ENCODE measurements at places on chromosomes 7 and 10.

- no peak for DNase-seq
These were observed 123.9 kb downstream of the ZMIZ1 start for GRCh38 chr10:79192677-79193003.

GRCh38 chr7:29798422-29798821 is 7.9 kb upstream of the WIPF3 start:
- no peak for DNase-seq

DNA sequence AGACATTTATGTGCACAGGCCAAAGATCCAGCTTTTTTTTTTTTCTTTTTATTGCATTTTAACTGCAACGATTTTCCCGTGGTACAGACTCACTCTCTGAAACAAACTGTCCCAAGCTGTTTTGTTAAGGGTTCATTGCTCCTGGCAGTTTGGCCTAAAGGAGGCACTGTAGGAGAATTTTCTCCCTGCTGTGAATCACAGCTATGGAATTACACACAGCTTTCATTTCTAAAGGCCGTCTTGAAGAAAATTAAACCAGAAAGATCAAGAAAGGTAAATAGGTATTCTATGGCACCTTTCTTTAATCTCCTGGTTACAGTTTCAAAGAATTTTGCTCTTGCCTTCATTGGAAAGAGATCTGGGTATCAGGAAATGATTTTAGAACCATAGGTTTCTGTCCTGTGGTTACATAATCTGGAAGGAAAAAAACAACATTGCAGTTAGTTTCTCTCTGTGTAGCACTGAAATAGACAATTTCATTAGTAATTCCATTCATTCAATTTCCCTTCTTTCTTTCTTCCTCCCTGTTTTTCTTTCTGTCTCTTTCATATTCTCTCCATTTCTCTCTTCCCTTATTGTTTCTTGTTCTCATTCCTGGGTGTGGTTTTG is 51.2 kb downstream of the PDK4 start:
- no peak for DNase-seq

DNA sequence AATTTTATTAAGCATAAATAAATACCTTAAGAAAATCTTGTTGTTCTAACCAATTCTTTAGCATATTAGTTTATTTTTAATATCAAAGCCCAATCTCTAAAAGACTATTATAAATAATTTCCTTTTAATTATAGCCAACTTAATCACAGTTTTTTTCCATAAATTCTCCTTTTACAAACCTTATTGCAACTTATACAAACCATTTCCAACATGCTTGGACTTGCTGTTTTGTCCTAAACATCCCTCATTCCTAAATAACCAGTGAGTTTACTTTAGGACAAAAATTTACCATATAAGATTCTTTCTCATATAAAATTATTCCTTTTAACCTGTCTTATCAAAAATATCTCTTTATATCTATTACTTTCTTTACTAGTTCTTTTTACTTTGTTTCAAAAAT is 25.2 kb upstream of the LSM8 start:
- no peak for DNase-seq

DNA sequence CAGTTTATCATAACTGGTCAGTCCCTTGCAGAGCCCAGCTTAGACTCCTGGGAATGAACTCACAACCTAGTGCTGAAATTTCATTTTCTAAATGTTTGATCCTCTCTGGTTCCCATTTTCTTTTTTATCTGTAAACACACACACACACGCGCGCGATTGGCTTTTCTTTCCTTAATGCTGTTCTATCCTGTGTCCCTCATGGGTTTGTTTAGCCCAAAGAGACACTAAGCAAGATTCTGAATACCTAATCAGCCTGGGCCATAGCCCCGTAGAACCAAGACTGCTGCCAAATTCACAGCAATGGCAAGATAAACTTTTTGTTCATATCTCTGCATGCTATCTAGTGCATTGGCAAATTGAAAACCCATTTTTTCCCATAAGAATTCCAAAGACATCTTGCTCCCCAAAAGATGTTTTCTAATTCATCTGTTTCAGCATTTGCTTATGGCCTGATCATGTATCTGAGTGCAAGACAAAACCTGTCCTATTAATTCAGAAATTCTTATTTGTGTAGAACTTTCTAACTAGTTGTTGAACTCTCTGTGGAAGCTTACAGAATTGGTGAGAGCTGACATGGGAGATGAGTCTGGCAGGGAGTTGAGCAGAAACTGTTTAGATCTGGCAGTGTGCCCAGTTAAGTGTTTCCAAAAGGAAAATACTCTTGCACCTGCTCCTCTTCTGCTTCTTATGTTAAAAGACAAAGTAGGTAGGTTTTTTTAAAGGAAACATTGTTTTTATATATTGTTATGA is 1.8 kb upstream of the IFIT1 start:
- DNase-seq: no peak

DNA sequence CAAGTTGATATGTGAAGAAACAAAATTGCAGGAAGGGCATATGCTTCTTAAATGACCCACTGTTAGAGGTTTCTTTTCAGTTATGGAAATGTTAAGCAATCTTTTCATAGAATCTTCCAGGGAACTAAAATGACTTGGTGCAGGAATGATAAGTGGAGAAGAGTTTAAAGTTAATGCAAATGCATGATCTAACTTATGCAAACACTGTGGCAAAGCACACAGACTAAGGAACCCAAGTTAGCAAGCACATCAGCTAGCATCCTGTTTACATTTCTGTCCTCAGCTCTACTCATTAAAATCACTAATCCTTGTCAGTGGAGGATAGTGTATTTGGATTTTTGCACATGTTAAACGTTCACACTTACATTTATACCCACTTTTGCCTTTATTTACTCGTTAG is 9.3 kb downstream of the CLCN1 start:
- no peak for DNase-seq

- no peak for DNase-seq
These were observed 135.9 kb upstream of the LAMB4 start for GRCh38 chr7:108266035-108266434.

Data from stimulated activated CD4-positive, alpha-beta T cell treated with anti-CD3 and anti-CD28 coated beads, Interleukin-15, amount 100 ng/mL, for 1 hour (primary cell).